DND-41 (cell line): ENCODE measurements at places on chromosomes 12 and 14.

DNA sequence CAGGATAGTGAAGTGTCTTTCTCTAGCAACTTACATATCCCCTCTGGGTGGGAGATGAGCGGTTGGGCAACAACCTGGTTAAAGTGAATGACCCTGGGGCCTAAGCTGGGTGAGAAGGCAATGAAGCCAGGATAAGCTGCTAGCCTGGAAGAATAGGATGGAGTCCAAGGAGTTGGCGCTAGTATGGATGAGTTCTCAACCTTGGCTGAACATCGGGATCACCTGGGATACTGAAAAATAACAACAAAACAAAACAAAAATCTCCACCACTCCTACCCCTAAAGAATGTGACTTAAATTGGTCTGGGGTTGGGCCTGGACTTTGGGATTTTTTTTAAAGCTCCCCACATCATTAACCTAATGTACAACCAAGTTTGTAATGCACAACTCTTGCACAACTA is 4.8 kb upstream of the RPS6KA5 start:
- no peak for DNase-seq

GRCh38 chr14:44180975-44181374 is 326.1 kb downstream of the FSCB start:
- no peak for DNase-seq

DNA sequence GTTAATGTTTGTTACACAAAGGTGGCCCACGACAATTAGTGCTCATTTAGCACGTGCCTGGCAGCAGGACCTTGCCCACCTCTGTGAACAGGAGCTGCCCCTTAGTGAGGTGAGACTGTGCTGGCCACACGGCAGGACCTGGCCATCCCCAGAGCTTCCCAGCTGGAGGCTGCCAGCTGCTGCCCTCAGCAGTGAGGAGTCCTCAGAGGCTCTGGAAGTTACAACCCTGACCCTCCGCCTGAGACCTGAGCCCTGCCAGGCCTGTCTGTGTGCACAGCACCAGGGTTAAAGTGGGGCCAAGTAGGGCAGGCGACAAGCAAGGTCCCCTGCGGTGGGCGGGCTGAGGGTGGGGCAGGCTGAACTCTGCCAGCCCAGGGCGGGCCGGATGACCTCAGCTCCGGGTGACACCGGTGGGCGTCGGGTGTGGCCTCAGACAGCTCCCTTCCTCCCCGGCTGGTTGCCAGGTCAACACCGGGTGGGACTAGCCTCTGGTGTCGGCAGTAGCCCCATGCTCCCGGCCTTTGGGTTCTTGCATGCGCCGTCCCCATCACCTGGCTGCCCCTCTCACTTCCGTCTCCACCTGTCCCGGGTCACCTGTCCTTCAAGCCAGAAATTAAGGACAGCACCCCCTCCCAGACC is 9.2 kb upstream of the LBHD2 start:
- DNase-seq, result no peak

DNA sequence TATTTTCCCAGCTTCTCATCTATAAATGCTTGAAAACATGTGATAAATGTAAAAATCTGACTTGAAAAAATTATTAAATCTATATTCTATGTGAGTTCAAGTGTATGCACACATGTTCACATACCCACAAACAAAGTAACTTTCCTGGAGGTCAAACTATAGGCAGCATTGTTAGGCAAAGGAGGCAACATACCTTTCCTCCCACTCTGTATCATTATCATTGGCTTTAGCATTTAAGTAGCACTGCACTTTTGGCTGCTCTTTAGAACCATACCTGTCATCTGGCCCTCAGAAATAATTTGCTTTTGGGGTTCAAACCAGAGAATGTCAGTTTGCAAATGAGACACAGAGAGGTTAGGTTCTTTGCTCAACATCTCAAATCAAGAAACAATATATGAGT is 102.4 kb upstream of the CCDC196 start:
- DNase-seq, result no peak

GRCh38 chr14:37819155-37820015 is 224.0 kb downstream of the TTC6 start:
- no peak for DNase-seq
